ENCODE measurements at places on chromosomes 7 and 10.

GRCh38 chr10:121339114-121339513, 259.1 kb downstream of the FGFR2 start:
- DNase-seq, result no peak

DNA sequence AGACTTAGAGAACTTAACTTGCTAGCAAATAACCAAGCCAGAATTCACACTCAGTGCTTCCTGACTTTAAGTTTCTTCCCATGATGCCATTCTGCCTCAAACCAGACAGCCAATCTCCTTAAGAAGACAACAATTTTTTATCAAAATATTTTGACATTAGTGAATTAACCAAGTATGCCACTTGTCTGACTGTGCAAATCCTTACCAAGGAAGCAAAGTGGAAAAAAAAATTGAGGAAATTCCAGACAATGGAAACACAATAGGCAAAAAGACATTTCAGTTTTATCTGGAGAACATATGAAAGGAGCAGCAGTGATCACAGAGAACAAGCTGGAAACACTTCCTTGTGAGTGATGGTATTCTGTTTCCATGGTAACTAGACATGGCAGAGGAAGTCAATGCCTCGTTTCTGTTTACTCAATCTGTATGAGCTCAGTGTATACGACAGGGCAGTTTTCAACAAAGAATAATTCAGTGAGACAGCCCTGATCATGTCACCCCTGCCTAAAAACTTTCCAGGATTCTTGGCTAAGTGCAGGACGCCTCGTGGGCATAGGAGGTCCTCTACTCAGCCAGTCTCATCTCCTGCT, 114.2 kb downstream of the DYNC1I1 start:
- no peak for DNase-seq

DNA sequence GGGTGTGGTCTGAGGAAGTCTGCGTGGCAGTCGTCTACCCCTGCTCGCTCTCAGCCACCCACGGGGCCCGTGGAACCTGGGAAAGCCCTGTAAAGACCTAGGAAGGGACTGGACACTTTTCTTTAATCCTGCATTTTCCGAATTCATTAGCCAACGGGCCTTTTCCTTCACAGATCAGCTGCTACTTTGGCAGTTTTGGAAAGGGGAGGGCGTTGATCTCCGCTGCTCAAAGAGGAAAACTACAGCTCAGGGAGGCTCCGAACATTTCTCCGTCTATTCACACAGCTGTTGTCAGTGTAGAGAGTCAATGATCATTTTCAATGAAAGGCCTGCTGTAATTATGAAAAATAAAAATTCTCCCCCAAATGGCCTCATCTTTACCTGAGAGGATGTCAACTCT, 450.1 kb upstream of the MKI67 start:
- no peak for DNase-seq

DNA sequence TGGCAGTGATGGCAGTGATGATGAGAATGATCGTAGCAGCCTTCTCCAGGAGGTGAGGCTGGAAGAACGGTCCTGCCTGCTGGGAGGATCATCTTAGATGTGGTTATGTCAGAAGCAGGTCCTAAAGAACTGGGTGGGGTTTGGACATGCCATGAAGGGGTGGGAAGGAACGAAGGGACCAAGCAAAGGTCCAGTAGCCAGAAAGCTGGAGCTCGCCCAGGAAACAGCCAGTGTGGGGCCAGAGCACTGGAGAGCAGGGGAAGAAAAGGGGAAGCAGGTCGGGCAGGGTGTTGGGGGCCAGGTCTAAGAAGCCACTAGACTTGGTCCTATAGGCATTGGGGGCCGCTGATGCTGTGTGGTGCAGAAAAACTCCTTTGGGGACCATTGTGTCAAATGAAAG, 127.4 kb downstream of the RGS10 start:
- DNase-seq, result no peak

DNA sequence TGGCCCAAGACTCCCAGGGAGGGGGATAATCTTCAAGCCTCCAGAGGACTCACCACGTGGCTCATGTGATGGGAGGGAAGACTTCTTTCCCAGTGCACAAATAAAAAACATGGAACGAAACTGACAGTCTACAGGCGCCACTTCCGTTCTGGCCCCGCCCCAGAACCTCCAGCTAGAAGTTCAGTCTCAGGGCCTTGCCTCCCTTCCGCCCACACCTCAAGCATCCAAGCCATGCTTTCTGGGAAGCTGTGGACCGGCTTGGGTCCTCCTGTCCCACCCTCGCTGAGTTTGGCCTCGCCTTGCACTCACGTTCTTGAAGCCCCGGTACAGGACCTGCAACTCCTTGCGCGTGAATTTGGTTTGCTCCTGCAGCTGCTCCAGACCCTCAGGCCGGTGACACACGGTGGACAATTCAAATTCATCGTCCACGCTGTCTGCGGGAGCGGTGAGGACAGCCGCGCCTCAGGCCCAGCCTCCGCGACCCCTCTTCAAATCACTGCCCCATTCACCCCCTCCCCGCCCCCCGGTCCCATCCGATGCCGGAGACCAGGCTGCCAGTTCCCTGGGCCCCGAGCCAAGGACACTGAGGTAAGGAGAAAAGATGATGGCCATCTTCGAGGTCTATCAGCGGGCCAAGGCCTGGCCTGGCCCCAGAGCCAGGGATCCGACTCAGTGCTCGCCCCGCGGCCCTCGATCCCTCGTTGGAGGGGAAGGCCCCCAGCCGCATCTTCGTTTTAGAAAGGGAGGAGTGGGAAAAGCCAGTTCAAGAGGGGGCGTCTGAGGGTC, 10.7 kb upstream of the OGA start:
- no peak for DNase-seq

- no peak for DNase-seq
Measured at GRCh38 chr10:105714728-105715127, 1073.6 kb downstream of the SORCS3 start.

DNA sequence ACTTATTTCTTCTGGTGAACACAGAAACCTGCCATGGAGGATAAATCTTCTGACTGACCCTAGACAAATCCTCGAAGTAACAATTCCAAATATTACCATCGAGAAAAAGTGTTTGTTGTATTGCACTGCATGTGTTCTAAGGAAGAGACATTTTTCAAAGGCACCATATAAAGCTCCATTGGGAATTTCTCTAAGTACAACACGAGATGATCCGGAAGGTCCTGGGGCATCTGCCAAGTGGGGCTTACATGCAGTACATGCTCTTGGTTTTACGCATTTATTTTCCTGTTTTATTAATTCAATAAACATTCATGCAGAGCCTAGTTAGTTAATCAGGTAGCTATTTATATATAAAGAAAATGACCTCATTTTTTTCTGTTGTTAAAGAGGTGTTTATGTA, 692.0 kb upstream of the IGFBP3 start:
- DNase-seq, result no peak

DNA sequence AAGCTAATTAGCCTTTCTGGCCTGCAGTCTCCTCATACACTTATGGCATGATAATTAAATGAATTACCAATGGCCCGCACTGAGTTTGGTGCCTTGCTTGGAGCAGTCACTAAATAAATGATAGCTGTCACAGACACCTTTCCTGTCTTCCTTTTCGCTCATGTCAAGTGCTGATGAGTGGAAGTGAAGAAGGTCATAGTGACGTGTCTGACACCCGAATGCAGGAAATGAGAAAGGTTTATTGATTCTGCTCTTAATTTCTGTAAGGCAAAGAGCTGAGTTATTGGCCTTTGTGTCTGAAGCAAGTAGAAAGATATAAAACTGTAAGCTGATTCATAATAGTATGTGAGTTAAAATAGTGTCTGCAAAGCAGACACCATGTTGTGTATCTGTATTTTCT, 13.2 kb upstream of the ESYT2 start:
- DNase-seq, result no peak

DNA sequence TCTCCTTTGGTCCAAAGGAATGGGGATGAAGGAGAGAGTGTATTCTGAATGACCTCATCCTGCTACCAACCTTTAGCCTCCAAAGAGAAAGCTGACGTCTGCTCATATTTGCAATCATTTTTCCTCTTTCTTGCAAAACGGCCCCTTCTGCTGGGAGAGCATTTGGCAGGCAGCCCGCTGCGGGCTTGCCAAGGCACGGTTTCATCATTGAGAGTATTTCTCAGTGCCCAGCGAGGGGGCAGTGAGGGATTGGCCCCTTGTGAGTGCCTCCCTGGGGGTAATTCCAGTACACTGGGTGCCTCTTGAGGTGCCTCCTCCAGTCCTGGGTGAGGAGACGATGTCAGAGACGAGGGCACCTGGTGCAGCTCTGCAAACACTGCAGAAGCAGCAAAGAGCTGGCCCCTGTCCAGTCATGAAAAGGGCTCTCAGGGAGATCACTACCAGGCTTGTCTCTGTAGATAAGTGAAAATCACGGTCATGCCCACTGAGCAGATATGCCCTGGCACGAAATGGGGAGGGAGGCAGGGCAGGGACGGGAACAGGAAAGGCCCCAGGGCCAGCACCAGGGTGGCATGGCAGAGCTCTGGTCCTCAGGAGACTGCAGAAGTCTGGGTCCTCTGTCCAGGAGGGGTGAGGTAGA, 48.7 kb upstream of the SHH start:
- no peak for DNase-seq

DNA sequence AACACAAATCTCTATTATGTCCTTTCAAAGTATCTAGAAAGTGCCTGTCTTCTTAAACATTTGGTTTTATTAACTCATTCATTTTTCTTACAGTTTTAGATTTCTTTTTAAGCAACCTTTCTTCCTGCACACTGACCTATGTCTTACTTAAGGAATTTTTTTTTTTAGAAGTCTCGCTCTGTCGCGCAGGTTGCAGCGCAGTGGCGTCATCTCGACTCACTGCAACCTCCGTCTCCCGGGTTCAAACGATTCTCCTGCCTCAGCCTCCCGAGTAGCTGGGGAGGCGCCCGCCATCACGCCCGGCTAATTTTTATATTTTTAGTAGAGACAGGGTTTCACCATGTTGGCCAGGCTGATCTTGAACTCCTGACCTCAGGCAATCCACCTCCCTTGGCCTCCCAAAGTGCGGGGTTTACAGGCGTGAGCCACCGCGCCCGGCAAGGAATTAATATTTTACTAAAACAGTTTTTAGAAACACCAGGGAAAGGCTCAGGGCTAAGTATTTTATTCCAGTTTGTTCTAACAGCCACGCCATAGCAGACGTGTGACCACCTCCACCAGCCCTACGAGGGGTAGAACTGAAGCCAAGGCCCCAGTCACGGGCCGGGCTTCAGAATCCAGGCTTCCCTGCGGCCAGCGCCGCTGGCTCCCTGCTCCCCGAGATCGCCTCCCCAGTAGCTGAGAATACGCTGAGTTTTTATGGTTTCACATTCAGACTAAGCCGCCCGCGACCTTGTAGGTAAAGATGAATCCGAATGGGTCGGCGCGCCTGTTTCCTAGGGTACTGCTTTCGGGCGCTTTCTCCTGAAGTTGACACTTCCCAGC, 941 bp upstream of the LUC7L2 start:
- peak; percentile 42 for DNase-seq

- no peak for DNase-seq
Measured at GRCh38 chr7:151134743-151135524, 32.6 kb downstream of the GBX1 start.

- no peak for DNase-seq
Measured at GRCh38 chr7:108660465-108660864, 90.8 kb downstream of the DNAJB9 start.

- no peak for DNase-seq
Measured at GRCh38 chr7:74010407-74010806, 17.6 kb upstream of the ELN start.

DNA sequence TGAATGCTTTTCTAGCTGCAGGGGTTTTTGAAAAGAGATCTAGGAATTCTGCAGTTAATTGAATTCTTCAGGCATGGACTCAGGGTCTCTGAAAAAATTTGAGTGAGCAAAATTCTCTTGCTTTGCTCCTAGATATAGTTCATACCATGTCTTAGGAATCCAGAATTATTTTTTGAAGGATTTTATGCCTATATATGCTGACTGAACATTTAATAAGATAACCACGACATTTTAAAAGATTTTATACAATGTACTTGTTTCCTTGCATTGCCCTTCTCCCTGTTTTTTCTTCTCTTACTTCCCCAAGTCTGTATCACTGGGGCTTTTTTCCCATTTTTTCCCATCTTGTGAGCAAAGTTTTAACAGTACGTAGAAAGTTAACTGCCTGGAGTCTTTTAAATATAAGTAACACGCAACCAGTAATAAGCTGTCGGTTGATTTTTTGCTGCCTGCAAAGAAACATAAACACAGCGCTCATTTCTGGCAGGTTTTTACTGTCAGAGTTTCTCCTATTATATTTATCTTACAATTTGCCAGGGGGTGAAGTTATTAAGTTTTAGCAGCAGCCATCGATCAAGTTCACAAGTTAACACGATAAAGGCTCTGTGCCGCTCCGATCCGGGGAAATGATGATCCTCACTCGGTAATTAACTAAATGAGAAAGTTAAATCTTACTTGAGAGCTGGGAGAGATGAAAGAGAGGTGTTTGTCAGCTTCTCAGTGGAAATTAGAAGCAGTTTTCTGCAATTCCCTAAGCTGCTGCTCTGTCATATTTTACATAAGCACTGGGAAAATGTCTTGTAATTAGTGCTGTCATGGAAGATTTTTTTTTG, 81.0 kb downstream of the POLL start:
- DNase-seq, result no peak
